MM.1S (cell line): ENCODE measurements at places on chromosomes 12 and 14.

- no peaks in the 10 kb centered on the region for H3K27me3 ChIP-seq
- no peak for DNase-seq
- H3K4me3 ChIP-seq, result no peak overlapping the region
- H3K36me3 ChIP-seq, result no peaks in the 10 kb centered on the region
- no peaks in the 10 kb centered on the region for H3K4me1 ChIP-seq
- no peak overlapping the region for H3K27ac ChIP-seq
These were observed 326.2 kb downstream of the ETNK1 start for GRCh38 chr12:22951206-22951605.

- H3K4me3 ChIP-seq, result no peak overlapping the region
- no peak overlapping the region for H3K27ac ChIP-seq
- no peaks in the 10 kb centered on the region for H3K4me1 ChIP-seq
- DNase-seq, result no peak
These were observed 33.4 kb downstream of the KITLG start for GRCh38 chr12:88546853-88547252.

DNA sequence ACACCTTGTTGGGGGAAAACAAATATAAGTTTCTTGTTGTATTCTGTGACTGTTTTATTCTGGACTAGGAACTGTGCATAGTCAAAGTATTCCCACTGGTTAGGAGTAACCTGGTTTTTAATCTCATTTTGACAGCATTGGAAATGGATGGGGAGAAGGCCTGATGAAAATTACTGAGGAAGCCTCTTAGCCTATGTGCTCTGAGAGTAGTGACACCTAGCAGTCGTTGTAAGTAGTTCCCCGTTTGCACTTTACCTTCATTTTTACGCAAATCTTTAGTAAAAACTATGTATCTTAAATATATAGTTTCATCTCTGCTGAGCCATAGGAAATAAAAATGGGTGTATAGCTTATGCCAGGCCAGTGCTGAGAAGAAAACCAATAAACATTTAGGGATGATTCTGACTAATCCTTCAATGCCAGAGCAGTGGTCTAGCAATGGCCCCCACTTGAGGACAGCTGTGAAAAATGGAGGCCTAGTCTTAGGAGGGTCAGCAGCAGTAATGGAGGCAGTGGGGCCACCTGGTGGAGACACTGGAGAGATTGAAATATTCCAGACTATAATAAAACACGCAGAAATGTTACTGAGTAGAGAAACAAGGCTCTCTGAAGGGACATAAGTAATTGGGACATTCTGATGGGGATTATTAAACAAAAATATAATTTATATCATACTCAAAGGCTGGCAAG, 133.2 kb upstream of the NOVA1 start:
- no peaks in the 10 kb centered on the region for H3K27me3 ChIP-seq
- no peak for DNase-seq
- H3K36me3 ChIP-seq, result no peaks in the 10 kb centered on the region
- H3K27ac ChIP-seq, result no peak overlapping the region
- no peak overlapping the region for H3K4me3 ChIP-seq

DNA sequence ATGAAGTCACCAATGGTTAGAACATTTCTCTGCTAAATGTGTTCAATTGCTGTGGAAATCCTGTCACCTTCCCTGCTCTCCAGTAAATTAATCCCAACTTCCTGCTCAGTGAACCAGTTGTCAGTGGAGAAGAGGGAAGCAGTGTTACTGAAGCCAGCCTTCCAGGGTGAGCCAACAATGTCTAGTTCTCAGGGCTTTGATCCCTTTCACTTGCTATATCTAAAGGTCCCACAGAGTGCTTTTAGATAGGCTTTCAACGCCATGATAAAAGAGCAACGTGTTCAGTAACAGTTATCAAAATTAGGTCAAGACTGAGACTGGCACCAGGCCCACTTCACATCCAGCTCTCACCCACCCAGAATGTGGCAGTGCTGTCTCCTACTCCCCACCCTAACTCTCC, 139.7 kb downstream of the KCNH5 start:
- no peaks in the 10 kb centered on the region for H3K27me3 ChIP-seq
- no peak overlapping the region for H3K4me3 ChIP-seq
- no peaks in the 10 kb centered on the region for H3K36me3 ChIP-seq
- no peak overlapping the region for H3K27ac ChIP-seq
- DNase-seq, result no peak
- H3K4me1 ChIP-seq, result no peaks in the 10 kb centered on the region

DNA sequence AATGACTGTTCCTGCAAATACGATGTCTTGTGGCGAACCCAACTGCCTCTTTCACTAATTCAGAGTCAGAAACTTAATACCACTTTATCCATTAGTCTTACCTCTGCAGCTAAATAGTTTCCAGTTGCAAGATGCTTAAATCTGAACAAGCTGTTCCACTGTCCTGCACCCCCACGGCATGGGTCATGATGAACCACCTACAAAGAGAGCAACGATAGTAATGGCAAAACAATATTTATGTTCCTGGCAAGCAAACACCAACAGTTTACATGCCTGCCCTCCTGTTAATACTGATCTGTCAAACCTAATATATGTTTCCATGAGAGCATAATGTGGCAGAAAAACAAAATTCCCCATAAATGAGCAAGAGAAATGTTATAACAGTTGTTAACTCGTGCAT, 121.9 kb downstream of the ITPR2 start:
- H3K36me3 ChIP-seq, result no peaks in the 10 kb centered on the region
- no peak overlapping the region for H3K27ac ChIP-seq
- H3K27me3 ChIP-seq, result no peaks in the 10 kb centered on the region

- H3K27ac ChIP-seq, result no peak overlapping the region
- H3K4me3 ChIP-seq, result no peak overlapping the region
- H3K27me3 ChIP-seq, result no peaks in the 10 kb centered on the region
- H3K36me3 ChIP-seq, result no peaks in the 10 kb centered on the region
These were observed 194.0 kb downstream of the VRK1 start for GRCh38 chr14:96991226-96991625.

- no peaks in the 10 kb centered on the region for H3K4me1 ChIP-seq
- H3K27me3 ChIP-seq, result no peaks in the 10 kb centered on the region
- DNase-seq, result no peak
- no peak overlapping the region for H3K4me3 ChIP-seq
- H3K36me3 ChIP-seq, result no peaks in the 10 kb centered on the region
These were observed 26.9 kb upstream of the ZNF641 start for GRCh38 chr12:48377646-48378045.

DNA sequence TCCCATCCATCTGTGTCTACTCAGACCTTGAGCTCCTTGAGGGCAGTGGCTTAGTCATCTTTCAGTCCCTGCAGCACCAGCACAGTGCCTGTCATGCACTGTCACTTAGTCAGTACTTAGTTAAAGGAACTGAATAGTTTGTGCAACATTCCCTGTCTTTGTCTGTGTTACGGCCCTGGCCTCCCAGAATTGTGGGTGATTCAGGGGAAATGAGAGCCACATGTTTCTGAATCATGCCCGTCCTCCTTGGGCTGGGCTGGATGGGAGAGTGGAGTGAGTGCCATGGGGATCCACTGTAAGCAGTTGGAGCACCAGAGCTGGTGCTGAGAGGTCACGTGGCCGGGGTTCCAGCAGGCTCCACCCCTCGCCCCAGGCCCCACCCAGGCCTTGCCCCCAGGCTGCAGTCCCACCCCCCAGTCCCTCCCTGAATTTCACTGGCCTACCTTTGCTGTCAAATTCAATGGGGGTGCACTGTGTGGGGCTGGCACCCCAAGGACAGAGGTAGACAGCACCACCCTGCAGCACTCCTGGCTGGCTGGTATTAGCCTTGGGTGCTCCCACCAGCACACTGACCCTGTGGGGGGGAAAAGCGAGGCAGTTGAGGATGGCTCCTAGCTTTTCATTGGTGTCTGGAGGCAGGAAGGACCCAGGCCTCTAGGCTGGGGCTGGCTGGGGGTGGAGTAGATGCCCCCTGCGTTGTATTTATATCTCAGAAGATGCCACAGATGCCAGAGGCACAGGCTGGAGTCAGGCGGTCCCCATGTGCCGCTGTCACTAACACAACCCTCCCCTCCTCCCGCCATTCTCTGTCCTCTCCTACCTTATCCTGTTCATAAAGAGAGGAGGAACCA, 7.5 kb downstream of the ITGA5 start:
- no peak overlapping the region for H3K4me3 ChIP-seq
- H3K36me3 ChIP-seq, result no peaks in the 10 kb centered on the region
- no peak overlapping the region for H3K27ac ChIP-seq

DNA sequence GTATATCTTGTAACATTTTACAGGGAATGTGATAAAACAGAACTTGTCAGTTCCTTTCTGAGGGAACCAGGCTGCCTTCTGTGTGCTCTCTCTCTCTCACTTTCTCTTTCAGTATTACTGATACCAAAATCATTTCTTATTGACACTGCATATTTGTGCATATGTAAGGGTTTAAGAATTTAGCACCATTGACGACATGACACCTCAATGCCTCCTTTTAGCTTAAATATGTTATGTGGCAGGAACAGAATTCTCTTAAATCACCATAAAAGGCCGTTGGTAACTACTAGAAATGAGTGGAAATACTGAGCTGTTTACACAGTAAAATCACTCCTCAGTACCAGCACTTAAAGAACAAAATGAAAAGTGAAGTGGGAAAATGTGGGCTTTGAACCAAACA, 457.7 kb upstream of the SYT1 start:
- no peak overlapping the region; the same call in 1 of the 2 replicates for H3K4me3 ChIP-seq
- peaks cover 6% of the 10 kb centered on the region; the same call in 1 of the 2 replicates for H3K4me1 ChIP-seq
- no peaks in the 10 kb centered on the region for H3K36me3 ChIP-seq
- peak; percentile 26 for DNase-seq
- no peaks in the 10 kb centered on the region for H3K27me3 ChIP-seq

- H3K4me1 ChIP-seq, result peaks cover 10% of the 10 kb centered on the region; the same call in 1 of the 2 replicates
- no peak overlapping the region for H3K4me3 ChIP-seq
- H3K36me3 ChIP-seq, result no peaks in the 10 kb centered on the region
- no peaks in the 10 kb centered on the region for H3K27me3 ChIP-seq
These were observed 473.0 kb downstream of the DPF3 start for GRCh38 chr14:72420749-72421474.

DNA sequence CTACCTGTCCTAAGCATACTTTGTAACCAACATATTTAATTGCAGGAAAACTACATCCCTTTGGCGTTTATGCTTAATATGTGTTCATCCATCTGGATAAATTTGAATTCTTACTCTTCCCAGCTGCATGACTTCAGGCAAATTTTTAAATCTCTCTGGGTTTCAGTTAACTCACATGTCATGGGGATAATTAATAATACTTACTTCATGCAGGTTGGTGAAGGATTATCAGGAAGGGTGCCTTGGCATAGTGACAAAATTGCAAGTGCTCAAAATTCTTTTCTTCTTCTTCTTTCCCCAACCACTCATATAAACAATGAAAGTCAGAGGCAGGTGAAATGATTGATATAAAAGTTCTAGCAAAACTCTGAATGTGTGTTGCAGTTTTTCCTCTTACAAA, 15.9 kb downstream of the SYT10 start:
- DNase-seq, result no peak
- H3K36me3 ChIP-seq, result no peaks in the 10 kb centered on the region
- no peaks in the 10 kb centered on the region for H3K27me3 ChIP-seq
- H3K4me1 ChIP-seq, result no peaks in the 10 kb centered on the region
- H3K4me3 ChIP-seq, result no peak overlapping the region
- no peak overlapping the region for H3K27ac ChIP-seq

GRCh38 chr12:101696251-101697196, 916 bp upstream of the CHPT1 start:
- H3K27ac ChIP-seq, result peak overlapping the region; percentile 81; the same call in 1 of the 2 replicates
- H3K4me3 ChIP-seq, result peak overlapping the region; percentile 95
- H3K4me1 ChIP-seq, result peaks cover 8% of the 10 kb centered on the region
- no peaks in the 10 kb centered on the region for H3K36me3 ChIP-seq
- DNase-seq, result peak; percentile 60

DNA sequence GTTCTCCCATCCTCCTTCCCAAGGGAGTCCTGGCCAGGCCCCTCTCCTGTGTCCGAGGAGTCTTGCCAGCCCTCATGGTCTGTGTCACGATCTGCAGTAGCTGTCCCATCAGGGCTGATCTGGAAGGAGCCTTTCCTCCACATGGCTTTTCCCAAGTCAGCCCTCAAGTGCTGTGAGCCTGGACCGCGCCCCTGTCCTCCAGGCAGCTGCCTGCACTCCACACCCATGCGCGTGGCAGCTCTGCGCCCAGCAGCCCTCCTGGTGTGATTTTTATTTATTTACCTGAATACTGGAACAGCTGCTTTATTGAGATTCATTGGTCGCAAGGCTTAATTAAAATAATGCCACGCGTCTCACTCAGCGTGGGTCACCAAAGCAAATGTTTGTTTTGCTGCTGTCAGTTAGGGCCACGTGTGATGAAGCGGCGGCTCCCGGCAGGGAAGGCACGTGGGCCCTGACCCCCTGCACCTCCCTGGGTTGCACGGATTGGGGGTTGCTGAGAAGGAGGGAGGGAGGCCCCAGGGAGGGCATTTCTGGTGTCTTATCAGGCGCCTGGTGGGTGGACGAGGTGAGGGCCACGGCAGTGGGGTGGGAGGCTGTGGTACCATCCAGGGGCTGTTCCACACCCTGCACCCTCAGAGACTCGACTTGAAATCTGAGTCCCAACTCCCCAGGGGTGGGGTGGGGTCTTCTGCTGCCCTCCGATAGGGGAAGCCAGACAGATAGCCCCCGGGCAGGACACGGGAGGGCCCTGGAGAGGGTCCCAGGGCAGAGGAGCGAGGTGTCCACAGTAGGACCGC, 206.3 kb upstream of the C14orf180 start:
- H3K4me1 ChIP-seq, result no peaks in the 10 kb centered on the region
- H3K27ac ChIP-seq, result no peak overlapping the region
- DNase-seq, result no peak

- no peaks in the 10 kb centered on the region for H3K36me3 ChIP-seq
- H3K27ac ChIP-seq, result no peak overlapping the region
- no peaks in the 10 kb centered on the region for H3K27me3 ChIP-seq
- 0 out of 2 replicates have a peak, but pooled peaks cover 2% of the 10 kb centered on the region for H3K4me1 ChIP-seq
These were observed 3.4 kb downstream of the ARG2 start for GRCh38 chr14:67623114-67623513.

GRCh38 chr12:92297405-92297804, 151.8 kb upstream of the BTG1 start:
- H3K36me3 ChIP-seq, result no peaks in the 10 kb centered on the region
- H3K27ac ChIP-seq, result no peak overlapping the region
- no peaks in the 10 kb centered on the region for H3K4me1 ChIP-seq
- H3K27me3 ChIP-seq, result no peaks in the 10 kb centered on the region
- no peak overlapping the region for H3K4me3 ChIP-seq

GRCh38 chr12:102694903-102695302, 214.5 kb upstream of the IGF1 start:
- H3K4me1 ChIP-seq, result no peaks in the 10 kb centered on the region
- H3K27ac ChIP-seq, result no peak overlapping the region
- H3K4me3 ChIP-seq, result no peak overlapping the region
- no peaks in the 10 kb centered on the region for H3K27me3 ChIP-seq
- no peak for DNase-seq

DNA sequence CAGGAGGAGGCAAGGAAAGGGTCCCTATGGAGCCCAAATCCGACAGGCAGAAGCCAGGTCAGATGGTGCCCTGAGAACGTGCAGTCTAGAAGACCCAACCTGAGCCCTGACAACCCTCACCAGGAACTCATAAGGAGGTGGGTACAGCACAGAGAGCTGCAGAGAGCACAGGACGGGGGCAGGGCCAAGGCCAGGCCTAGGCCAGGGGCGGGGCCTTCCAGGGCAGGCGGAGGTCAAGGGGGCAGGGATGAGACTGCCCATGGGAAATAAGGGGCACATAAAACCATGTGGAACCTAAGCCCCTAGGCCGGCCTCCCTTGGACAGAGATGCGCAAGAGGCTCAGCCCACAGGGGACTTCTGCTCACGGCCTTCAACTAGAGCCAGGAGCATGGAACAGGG, 45.1 kb downstream of the SSH1 start:
- no peaks in the 10 kb centered on the region for H3K4me1 ChIP-seq
- no peak overlapping the region for H3K27ac ChIP-seq
- no peaks in the 10 kb centered on the region; the same call in 1 of the 2 replicates for H3K36me3 ChIP-seq
- no peak overlapping the region for H3K4me3 ChIP-seq
- H3K27me3 ChIP-seq, result no peaks in the 10 kb centered on the region
- no peak for DNase-seq

- no peaks in the 10 kb centered on the region for H3K36me3 ChIP-seq
- H3K27me3 ChIP-seq, result no peaks in the 10 kb centered on the region
- no peak overlapping the region for H3K27ac ChIP-seq
- H3K4me1 ChIP-seq, result no peaks in the 10 kb centered on the region
- H3K4me3 ChIP-seq, result no peak overlapping the region
These were observed 96.6 kb downstream of the NKX2-1 start for GRCh38 chr14:36423430-36423829.
